Neural cell (in vitro differentiated cells): ENCODE measurements at places on chromosomes 11 and 22. TPM values are rescaled to one million over a fixed set of nuclear protein-coding genes. Genes with fewer than 3 reads are reported as not detected.

The SMC1B gene
- polyA plus RNA-seq = not detected in 2 replicates

The RAPSN gene
- polyA plus RNA-seq = not detected in 2 replicates

The CYTH4 gene
- not detected in 2 replicates for polyA plus RNA-seq

The KIRREL3 gene
- 23.8 and 29.0 TPM in 2 replicates for polyA plus RNA-seq
